Substantia nigra (tissue), 51 donors: ENCODE measurements at places on chromosomes 2 and 18.

DNA sequence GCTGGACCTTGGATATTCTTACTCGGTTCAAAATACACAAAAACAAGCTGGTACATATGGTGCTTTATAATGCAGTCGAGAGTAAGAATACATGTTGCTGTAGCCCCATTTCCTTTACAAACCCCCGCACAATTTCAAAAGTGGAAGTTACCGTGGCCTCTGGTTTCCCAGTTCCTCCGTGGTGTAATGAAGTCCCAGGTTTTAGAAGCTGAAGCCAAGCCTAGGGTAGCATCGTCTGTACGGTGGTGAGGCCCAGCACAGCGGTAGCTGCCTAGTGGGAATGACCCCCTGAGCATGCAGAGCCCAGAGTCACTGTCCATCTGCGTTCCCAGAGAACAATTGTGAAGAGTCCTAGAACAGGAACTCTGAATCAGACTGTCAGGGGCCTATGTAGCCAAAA is 171.8 kb downstream of the ASXL3 start:
- no peak for DNase-seq

DNA sequence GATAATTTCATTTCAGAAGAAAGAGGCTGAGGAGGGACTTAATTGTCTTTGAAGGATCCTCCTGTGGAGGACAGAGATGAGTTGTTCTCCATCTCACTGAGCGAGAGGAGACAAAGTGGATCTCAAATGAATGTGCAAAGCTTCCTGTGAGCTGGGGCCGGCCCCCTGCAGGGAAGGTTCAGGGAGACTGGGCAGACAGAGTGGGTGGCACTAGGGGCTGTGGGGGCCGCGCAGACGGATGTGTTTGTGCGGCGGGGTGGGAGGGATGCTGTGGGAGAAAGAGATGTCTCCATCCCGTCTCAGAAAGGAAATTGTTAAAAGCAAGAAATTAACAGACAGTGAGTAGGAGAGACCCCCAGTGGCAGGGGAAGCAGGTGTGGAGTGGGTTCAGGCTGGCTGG is 29.1 kb downstream of the KLHL29 start:
- DNase-seq = no peak

DNA sequence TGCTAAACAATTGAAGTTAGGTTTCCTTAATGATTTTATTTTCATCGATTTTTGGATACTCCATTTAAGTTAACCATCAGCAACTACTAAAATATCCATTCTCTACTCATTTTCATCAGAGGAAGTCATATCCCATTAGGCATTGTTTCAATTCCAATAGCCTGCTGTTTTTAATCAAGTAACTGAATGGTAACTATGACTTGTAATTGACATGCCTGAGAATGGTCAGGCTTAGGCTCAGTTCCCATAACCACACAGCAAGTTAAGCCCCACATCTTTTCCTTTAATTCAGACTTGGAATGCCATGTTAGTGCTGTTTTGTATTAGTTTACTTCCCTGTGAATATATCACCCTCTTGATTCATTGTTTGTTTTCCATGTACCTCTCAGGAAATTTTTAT is 398.8 kb downstream of the ARHGAP15 start:
- no peak for DNase-seq

DNA sequence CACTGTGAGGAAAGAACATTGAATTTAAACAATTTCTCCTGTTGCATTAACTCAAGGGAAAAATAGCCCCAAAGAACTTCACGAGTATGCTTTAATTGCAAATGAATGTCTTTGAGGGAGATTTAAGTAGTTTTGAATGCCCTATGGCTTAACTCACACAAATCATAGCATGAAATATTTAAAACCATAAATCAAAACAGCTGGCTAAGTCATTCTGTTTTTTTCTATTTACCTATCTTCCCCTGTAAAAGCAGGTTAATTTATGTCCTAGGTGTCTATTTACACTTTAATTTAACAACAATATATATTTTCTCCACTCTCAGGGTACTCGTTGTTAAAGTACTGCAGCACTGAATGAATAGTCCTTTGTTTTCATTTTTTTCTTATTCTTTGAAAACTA is 118.8 kb upstream of the PIEZO2 start:
- DNase-seq = no peak

DNA sequence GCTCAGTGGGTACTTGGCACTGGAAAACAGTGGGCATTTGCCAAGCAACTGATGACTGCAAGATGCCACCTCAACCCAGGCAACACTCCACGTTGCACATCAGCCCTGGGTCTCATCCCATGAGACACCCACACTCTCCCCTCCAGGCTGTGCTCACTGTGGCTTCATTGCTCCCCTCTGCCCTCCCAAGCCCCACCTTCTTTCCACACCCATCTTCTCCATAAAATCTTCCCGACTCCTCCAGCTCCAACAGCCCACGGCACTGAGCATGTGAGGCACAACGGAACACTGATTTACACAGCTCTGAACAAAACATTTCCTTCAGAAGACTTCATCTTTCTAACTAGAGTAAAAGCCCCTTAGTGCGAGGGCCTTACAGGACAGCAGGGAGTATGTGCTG is 117.8 kb upstream of the ACAA2 start:
- no peak for DNase-seq

- no peak for DNase-seq
Measured at GRCh38 chr18:79252904-79253633, 142.7 kb upstream of the NFATC1 start.

GRCh38 chr2:33620-34019 is 12.7 kb downstream of the FAM110C start:
- DNase-seq = no peak

DNA sequence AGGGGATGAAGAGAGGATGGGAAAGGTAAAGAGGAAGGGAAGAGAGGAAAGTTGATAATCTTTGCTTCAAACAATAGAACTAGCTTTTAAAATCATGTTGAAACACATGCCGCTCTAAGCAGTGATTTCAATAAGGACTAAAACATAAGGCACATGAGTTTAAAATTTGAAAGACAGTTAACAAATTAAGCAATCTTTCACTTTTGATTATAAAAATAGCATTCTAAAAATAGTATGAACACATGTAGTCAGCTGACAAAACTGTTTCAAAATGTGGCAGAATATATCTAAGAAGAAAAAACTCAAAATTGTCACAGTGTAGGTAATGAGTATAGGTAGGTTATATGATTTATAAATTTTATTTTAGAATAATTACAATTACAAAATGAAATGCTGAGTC is 25.3 kb downstream of the PSME4 start:
- DNase-seq = no peak

DNA sequence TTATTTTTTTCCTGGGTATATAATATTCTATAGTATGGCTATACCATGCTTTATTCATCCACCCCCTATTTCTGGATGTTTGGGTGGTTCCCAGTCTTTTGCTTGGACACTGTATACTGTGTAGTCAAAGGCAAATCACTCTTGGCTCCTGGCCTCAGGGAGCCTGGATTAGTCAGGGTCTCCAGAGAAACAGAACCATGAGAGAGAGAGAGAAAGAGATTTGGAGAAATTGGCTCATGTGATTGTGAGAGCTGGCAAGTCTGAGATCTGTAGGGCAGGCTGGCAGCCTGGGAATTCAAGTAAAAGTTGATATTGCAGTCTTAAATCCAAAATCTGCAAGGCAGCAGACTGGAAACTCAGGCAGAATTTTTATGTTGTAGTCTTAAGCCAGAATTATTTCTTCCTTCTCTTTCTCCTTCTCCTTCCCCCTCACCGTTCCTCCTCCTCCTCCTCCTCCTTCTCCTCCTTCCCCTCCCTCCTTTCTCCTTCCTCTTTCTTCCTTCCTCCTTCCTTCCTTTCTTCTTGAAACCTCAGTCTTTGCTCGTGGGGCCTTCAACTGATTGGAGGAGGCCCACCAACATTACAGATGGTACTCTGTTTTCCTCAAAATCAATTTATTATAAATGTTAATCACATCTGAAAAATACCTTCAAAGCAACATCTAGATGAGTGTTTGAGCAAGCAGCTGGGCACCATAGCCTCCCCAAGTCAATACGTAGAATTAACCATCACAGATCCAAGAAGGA is 33.0 kb downstream of the CTIF start:
- DNase-seq = no peak

- no peak for DNase-seq
Measured at GRCh38 chr2:185484602-185485001, 254.0 kb upstream of the FSIP2 start.

DNA sequence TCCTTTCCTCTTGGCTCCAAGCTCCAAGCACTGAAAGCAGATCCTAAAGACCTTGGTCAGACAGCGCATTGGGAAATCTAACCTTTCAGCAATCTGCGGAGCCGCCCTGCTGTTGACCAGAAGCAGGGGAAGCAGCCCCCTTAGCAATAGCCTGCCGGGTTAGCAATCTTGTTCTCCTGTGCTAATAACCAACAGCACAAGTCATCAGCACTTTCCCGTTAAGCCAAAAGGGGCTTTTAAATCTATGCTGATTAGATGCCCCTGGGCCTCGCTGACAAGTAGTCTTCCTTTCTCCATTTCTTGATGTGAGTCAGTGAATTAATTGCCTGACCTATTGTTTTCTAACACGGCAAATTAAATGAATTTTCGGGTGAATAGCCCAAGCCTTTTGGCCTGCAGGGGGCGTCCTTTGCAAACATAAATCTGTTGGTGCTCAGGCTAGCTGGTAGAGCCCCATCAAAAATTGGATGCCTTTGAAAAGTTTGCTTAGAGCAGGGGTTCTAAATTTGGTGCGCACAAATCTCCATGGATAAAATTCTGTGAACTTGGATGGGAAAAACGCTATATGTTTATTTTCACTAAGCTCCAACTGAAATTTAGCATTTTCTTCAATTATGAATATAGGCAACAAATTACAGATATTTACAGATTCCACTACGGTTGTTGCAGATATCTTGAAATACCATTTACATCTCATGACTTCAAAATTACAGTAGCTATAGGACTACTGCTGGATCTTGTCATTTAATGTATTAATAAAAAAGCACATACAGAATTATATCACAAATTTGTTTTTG is 24.6 kb downstream of the MAIP1 start:
- peak; percentile 80 for DNase-seq

DNA sequence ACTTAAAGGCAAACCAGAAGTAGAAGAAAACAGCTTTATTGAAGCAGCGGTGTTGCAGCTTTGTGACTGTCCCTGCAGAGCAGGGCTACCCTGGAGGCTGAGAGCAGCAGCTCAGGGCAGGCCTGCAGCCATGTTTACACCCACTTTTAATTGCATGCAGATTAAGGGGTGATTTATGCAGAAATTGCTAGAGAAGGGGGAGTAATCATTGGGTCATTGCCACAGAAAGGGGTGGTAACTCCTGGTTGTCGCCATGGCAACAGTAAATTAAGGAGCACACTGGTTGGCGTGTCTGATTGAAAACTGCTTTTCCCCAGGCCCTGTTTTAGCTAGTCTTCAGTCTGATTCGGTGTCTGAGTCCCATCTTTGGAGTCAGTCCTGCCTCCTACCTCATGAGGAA is 195.4 kb upstream of the HDAC4 start:
- DNase-seq = no peak

GRCh38 chr18:36089001-36089400 is 21.6 kb upstream of the RPRD1A start:
- DNase-seq = no peak

GRCh38 chr2:134739879-134740301 is 21.1 kb upstream of the TMEM163 start:
- DNase-seq = no peak

DNA sequence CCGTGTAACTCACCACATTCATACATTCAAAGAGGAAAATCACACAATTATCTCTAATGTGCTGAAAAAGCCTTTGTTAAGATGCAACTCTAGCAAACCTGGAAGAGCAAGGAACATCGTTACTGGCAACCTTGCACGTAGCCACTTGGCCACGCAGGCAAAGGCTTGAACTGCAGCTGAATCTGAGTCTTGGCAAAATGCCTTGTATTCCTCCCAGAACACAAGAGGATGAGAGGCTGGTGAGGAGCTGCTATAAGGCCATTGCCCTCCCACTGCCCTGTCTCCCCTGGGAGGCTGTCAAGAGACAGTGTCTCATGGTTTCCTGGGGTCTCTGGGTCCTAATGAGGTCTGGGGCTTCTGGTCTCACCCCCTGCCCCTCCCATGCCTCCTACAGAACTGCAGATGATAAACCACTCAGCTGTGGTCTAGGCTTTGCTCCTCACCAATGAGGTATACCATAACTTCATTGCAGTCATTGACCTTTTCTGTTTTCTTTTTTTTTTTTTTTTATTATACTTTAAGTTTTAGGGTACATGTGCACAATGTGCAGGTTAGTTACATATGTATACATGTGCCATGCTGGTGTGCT is 141.4 kb downstream of the SPP2 start:
- no peak for DNase-seq

DNA sequence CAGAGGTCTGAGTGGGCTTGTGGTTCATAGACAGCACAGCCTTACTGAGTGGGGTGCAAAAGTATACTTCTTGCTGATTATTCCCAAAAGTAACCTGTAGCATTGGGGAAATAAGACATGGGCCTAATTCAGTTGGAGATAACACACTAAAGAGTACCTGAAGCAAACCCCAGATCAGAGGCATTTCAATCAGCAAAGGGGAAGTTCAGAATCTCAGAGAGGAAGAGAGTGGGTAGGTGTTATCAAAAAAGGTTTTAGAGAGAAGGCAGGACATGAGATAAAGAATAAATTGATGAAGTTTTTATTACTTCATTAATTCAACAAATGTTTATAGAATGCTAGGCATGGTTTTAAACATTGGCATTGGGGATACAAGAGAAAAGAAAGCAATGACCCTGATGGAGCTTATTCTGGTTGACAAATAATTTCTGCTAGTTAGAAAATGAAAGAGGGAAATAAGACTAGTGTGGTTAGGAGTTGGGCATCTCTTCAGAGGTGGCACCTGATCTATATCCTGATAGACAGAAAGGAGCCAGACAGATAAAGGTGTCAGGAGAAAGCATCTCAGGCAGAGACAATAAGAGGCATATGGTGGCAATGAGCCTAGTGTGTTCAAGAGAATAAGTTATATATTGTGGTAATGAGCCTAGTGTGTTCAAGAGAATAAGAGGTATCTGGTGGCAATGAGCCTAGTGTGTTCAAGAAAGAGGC is 153.8 kb upstream of the SETBP1 start:
- no peak for DNase-seq

DNA sequence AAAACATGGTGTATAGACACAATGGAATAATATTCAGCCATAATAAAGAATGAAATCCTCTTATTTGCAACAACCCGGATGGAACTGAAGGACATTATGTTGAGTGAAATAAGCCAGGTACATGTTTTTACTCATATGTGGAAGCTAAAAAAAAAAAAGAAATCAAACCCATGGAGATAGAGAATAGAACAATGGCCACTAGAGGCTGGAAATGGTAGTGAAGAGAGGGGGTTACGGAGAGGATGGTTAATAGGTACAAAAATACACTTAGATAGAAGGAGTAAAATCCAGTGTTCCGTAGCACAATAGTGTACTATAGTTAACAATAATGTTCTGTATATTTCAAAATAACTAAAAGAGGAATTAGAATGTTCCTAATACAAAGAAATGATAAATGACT is 12.8 kb upstream of the KIAA2012 start:
- DNase-seq = no peak

GRCh38 chr18:57125627-57126026 is 21.3 kb upstream of the BOD1L2 start:
- DNase-seq = no peak

- no peak for DNase-seq
Measured at GRCh38 chr18:57444301-57444759, 9.2 kb downstream of the ONECUT2 start.
